ENCODE measurements at places on chromosomes 7 and 10. TPM values are rescaled to one million over a fixed set of nuclear protein-coding genes. Genes with fewer than 3 reads are reported as not detected.
A peak's percentile ranks its signal among the peaks of the same experiment; 100 is the strongest.

BTBD16 gene
- total RNA-seq, result not detected

NUTM2E gene
- total RNA-seq, result 0.11 TPM

C10orf143 gene
- total RNA-seq, result 4.0 TPM

- H3K4me3 ChIP-seq, result no peak overlapping the region
- no peak for DNase-seq
- H3K36me3 ChIP-seq, result no peaks in the 10 kb centered on the region
- no peaks in the 10 kb centered on the region for H3K4me1 ChIP-seq
Measured at GRCh38 chr10:94036766-94037033, 43.0 kb downstream of the PLCE1 start.

- H3K4me3 ChIP-seq, result no peak overlapping the region
- no peak for DNase-seq
- no peaks in the 10 kb centered on the region for H3K4me1 ChIP-seq
- no peaks in the 10 kb centered on the region for H3K36me3 ChIP-seq
- no peak overlapping the region for H3K27ac ChIP-seq
Measured at GRCh38 chr10:71516890-71517289, 120.2 kb downstream of the CDH23 start.

- no peaks in the 10 kb centered on the region for H3K27me3 ChIP-seq
- peak overlapping the region; percentile 48 for H3K27ac ChIP-seq
- H3K4me1 ChIP-seq, result peaks cover 71% of the 10 kb centered on the region
Measured at GRCh38 chr7:76354981-76355730, 3.6 kb downstream of the YWHAG start.

GRCh38 chr10:13991353-13991752 lies 339.4 kb downstream of the FRMD4A start:
- no peak overlapping the region for H3K27ac ChIP-seq
- H3K4me1 ChIP-seq, result peaks cover 25% of the 10 kb centered on the region
- H3K36me3 ChIP-seq, result no peaks in the 10 kb centered on the region
- no peaks in the 10 kb centered on the region for H3K27me3 ChIP-seq
- DNase-seq, result no peak

- DNase-seq, result no peak
- H3K4me3 ChIP-seq, result peak overlapping the region; percentile 94
- peaks cover 1% of the 10 kb centered on the region for H3K27me3 ChIP-seq
Measured at GRCh38 chr7:156950381-156950858, 908 bp downstream of the NOM1 start.

GRCh38 chr7:5755704-5756504 lies 25.6 kb downstream of the RNF216 start:
- no peak for DNase-seq
- H3K36me3 ChIP-seq, result peaks cover 34% of the 10 kb centered on the region
- peaks cover 12% of the 10 kb centered on the region for H3K4me1 ChIP-seq
- no peaks in the 10 kb centered on the region for H3K27me3 ChIP-seq

DNA sequence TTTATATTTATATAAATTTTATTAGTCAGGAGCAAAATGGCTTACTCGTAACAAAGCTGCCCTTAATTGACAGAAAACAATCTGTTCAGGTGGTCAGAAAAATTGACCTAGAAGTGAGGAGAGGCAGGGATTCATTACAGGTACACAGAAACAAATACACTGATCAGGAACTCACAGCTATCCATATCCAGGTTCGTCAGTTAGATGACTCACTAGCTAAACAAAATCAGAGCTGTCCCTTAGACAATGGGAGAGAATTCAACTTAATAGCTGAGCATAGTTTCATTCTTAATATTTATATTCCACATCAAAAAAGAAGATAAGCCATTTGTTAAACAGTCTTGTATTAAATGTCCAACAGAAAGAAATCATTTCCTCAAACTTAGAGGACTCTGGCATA lies 41.7 kb downstream of the HYCC1 start:
- H3K27me3 ChIP-seq, result no peaks in the 10 kb centered on the region
- H3K4me1 ChIP-seq, result peaks cover 5% of the 10 kb centered on the region
- H3K36me3 ChIP-seq, result peaks cover 24% of the 10 kb centered on the region

GRCh38 chr10:29011516-29011915 lies 277.4 kb upstream of the LYZL1 start:
- no peaks in the 10 kb centered on the region for H3K36me3 ChIP-seq
- no peaks in the 10 kb centered on the region for H3K4me1 ChIP-seq
- no peak overlapping the region for H3K27ac ChIP-seq
- peaks cover 9% of the 10 kb centered on the region for H3K27me3 ChIP-seq

DNA sequence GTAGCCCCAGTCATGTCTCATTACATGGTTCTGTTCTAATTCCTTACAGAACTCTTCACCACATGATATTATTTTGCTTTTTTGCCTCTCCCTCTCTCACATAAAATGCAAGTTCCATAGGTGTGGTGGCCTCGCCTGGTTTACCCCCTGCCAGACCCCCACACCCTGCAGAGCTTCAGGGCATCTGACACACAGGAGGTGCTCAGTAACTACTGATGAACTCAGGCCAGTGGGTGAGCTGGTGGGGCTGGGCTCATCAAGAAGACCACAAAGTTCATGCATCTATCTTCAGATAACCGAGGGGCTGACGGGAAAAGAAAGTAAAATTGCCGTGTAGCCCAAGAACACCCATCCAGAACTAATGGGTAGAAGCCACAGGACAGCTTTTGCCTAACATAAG lies 253.1 kb downstream of the GRID1 start:
- H3K4me3 ChIP-seq, result no peak overlapping the region
- DNase-seq, result no peak
- no peaks in the 10 kb centered on the region for H3K4me1 ChIP-seq
- H3K36me3 ChIP-seq, result no peaks in the 10 kb centered on the region
- H3K27me3 ChIP-seq, result peaks cover under 1% of the 10 kb centered on the region

GRCh38 chr7:137953665-137954470 lies 48.0 kb downstream of the CREB3L2 start:
- no peaks in the 10 kb centered on the region for H3K27me3 ChIP-seq
- H3K27ac ChIP-seq, result no peak overlapping the region
- DNase-seq, result no peak

GRCh38 chr7:1060315-1061072 lies 16.1 kb downstream of the GPR146 start:
- peaks cover 10% of the 10 kb centered on the region for H3K4me1 ChIP-seq
- no peak overlapping the region for H3K27ac ChIP-seq
- H3K4me3 ChIP-seq, result no peak overlapping the region
- peaks cover 2% of the 10 kb centered on the region for H3K27me3 ChIP-seq

- no peaks in the 10 kb centered on the region for H3K27me3 ChIP-seq
- no peak for DNase-seq
- H3K36me3 ChIP-seq, result no peaks in the 10 kb centered on the region
- no peaks in the 10 kb centered on the region for H3K4me1 ChIP-seq
Measured at GRCh38 chr7:46848944-46849343, 733.0 kb downstream of the TNS3 start.

DNA sequence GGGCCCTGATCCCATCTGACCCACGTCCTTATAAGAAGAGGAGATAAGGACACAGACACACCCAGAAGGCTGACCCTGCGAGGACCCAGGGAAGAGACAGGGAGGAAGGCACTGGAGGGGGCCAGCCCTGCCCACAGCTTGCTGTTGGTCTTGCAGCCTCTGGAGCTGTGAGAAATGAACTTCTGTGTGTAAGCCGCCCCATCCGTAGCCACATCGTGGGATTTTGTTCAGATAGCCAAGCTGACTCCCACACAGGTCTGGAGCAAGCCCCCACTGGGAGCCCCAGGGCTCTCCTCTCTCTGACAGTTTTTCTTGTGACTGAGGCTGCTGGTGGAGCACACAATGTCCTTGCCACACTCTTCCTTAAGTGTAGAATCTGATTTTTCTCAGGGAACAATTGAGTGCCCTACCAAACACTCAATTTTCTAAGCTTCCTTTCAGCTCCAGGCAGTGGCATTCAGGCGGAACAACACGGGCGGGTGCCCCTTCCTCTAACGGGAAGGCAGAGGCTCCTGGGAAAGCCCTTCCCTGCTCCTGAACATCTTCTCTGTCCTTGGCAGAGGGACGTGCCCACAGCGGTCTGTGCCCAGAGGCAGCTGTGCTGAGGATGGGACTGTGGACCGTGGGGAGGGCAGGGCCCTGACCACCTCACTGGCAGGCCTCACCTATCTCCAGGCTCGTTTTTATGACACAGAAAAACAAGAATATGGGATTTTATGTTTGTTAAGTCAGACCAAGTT lies 160.6 kb upstream of the SHH start:
- no peaks in the 10 kb centered on the region for H3K36me3 ChIP-seq
- peaks cover 10% of the 10 kb centered on the region for H3K4me1 ChIP-seq
- H3K4me3 ChIP-seq, result no peak overlapping the region
- DNase-seq, result no peak
- H3K27ac ChIP-seq, result no peak overlapping the region
- peaks cover 5% of the 10 kb centered on the region for H3K27me3 ChIP-seq

- H3K27me3 ChIP-seq, result no peaks in the 10 kb centered on the region
- no peaks in the 10 kb centered on the region for H3K4me1 ChIP-seq
- H3K27ac ChIP-seq, result no peak overlapping the region
- H3K36me3 ChIP-seq, result peaks cover 9% of the 10 kb centered on the region
- DNase-seq, result no peak
Measured at GRCh38 chr7:65951837-65952578, 30.0 kb downstream of the GUSB start.

Measured in activated CD4-positive, alpha-beta T cell treated with anti-CD3 and anti-CD28 coated beads for 36 hours (primary cell).